ENCODE measurements at places on chromosomes 6 and 20.

DNA sequence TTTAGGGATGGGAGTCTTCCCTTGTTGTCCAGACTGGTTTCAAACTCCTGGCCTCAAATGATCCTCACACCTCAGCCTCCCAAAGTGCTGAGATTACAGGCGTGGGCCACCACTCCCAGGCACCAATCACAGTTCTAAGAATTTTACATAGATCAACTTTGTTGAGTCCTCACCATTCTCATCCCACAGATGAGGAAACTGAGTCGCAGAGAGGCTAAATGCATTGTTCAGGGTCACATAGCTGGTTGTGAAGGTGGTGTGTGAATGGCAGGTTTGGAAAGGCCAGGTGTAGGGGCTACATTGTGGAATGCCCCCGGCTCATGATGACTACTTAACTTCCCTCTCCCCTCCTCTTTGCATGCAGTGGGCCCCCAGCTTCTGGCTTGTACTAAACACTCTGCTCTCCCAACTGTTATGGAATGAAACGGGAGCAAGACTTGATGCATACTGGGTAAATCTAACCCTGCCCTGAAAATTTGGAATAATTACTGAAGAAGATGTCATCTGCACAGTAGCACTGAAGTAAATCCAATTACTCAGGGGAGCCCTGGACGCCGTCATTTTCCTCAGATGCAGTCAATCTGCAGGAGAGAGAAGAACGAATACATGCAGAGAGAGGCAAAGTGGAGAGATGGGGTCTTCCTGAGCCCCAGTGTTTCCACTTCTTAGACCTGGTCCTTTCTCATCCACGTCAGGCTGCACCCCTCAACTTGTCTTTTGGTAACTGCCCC is 102.3 kb upstream of the ZNF217 start:
- no peak for ATAC-seq

GRCh38 chr6:30100585-30101443 is 12.1 kb downstream of the TRIM31 start:
- no peak for ATAC-seq

DNA sequence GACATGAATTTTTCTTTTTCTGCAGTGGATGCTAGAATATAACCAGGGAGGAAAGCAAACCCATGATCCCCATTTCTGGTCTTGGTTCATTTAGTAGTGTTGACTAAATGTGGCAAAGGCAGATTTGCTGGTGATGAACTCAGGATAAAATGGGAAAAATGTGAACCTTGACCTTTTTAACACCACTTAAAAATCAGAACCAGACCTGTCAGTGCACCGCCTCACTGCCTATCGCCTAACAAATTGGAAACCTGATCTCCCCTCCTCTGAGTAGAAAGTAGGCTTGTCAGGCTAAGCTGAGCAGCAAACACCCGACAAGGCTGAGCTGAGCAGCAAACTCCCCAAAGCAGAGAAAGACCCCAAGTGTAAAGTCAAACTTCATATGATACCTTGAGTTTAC is 254.8 kb downstream of the FOXC1 start:
- no peak for ATAC-seq

GRCh38 chr6:165317723-165318122 is 8.3 kb upstream of the C6orf118 start:
- ATAC-seq = no peak

DNA sequence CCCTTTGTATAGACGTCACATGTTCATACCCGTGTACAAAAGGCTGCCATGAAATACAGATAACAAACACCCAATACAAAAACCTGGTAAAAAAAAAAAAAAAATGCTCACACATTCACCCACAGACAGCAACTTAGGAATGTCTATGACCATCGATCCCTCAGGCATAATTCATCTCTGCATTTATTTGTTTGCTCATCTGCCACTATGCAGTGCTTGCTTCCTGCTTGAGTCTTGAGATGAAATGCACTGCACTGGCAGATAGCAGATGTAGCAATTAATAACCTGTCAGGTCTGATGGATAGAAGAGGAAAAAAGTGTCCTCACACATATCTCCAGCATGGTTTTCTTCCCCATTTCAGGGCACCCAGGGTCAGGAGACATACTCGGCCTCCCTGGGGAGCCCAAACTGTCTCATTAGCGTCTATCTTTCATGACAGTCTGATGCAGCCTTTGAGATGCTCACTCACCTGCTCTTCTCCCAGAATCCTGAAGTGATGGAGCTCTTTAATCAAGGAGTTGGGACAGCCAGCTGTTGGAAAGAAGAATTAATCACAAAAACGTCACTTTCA is 295.1 kb upstream of the AGPAT4 start:
- ATAC-seq = no peak

DNA sequence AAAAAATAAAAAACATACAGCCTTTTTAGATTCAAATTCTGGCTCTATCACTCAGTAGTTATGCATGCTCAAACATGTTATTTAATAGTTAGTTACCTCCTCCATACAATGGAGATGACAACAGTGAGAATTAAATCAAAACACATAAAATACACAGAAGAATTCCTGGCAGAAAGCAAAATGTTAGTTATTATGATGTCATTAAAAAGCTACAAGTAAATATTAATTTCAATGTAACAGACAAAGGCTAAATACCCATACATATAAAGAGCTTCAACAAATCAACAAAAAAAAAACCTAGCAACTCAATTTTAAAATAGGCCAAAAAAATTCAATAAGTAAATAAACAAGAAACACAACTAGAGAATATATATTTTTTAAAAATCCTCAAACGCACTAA is 21.4 kb downstream of the PLN start:
- no peak for ATAC-seq

DNA sequence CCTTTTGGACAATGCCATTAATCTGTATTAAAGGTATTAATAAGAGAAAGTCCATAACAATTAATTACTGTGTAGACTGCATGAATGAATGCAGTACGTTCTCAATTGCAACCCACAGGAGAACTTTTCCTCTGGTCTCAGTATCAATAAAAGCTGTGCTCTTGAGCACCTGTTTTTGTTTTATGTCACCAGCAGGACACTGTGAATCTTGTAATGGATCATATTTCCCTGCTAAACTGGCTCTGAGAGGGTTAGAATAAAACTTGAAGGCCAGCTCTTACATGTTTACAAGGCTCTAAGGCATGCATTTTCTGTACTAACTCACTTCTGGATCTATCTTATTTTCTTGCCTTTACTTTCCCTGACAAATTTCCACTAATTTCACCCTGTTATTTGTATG is 214.3 kb upstream of the PLN start:
- no peak for ATAC-seq

GRCh38 chr20:6347916-6348315 is 225.1 kb upstream of the FERMT1 start:
- no peak for ATAC-seq

GRCh38 chr6:137097057-137097456 is 52.3 kb upstream of the IL20RA start:
- ATAC-seq = no peak

GRCh38 chr20:19560881-19561480 is 197.1 kb upstream of the RIN2 start:
- ATAC-seq = no peak

GRCh38 chr6:124330197-124330596 is 526.5 kb downstream of the NKAIN2 start:
- no peak for ATAC-seq

GRCh38 chr20:33589059-33589458 is 73.1 kb upstream of the C20orf144 start:
- no peak for ATAC-seq

DNA sequence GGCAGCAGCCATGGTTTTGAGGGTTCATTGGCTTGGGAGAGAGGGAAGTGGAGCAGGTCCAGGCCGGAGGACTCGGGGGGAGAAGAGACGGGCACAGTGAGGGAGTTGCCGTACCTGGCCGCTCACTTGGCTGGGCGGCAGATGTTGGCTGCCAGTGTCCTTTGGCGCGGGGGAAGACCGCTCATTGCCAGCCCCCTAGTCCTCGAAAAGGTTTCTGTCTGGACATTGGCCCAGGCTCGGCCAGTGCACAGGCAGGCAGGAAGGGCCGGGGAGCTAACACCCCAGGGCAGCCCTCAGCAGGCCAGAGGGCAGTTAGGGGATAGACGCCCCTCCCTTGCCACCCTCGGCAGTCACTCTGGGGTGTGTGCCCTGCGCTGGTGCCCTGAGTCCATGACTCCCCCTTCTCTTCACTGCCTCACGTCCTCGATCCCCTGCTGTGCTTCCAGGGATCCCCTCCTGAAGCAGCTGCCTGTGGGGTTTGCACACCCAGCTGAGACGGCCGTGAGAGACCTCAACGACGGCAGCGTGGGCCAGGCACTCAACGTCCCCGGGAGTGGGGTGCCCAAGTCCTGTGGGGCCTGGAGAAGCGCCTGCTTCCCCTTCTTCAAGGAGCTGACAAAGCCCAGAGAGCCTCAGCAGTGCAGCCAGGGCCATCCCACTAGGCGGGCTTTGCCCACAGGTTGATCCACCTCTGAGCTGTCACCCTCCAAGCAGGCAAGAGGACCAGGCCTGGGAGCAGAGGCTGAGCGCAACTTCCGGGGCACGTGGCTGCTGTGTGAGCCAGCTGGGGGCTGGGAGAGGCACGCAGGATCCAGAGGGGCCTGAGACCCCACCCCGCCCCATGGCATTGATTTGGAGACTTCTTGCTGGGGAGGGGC is 20.4 kb downstream of the RBM38 start:
- no peak for ATAC-seq

GRCh38 chr20:61903575-61904340 is 161.9 kb downstream of the TAF4 start:
- ATAC-seq = no peak

DNA sequence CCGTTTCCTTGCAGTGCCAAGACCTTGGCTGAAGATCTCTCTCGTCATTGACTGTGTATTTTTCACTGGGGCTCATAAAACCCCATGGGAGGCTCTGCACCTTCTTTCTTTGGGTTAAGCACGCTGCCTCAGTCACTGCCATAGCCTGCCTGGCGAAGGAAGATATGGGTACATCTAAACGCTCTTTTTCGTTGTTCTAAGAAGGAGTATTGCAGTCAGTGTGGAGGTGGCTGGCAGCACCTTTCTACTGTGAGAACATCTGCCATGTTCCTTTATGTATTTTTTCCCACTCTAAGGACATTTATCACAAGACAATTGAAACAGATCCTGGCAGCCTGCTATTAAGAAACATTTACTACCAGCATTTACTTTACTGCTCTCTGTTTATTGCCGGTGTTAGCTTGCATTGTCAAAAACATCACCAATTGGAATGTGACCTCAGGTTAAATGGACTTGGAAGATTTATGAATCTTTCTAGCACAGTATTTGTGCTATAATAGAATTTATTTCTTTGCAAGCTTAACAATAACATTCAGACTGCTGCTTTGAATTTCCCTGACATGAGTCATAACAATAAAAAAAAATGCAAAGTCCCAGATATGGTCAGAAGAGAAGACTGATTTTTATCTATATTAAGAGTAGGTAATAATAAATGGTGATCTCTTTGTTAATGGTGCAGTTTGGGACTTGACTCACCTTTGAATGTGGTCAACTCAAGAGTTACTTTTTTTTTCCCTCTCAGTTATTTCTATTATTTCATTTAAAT is 62.2 kb upstream of the CLDN20 start:
- ATAC-seq = no peak

- ATAC-seq = no peak
Measured at GRCh38 chr6:69343851-69344250, 453.0 kb downstream of the LMBRD1 start.

- ATAC-seq = no peak
Measured at GRCh38 chr20:51446656-51447055, 95.9 kb downstream of the NFATC2 start.

- no peak for ATAC-seq
Measured at GRCh38 chr6:148443798-148444560, 101.3 kb downstream of the SASH1 start.

DNA sequence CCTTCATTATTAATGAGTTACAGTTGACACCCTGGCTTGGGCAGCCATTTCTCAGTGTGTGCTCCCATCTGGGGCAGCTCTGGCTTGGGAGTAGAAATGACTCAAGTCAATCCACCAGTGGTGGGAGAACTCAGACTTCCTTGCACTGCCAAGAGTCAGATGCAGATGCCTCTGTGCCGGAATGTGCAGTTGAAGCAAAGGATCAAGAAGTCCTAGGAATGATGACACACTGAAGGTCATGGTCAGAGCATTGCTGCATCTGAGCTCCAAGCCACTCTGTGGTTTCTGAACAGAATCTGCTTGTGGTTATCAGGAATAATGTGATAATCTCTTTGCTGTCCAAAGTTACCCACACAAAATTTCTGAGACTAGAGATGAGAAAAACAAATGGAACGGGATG is 19.5 kb upstream of the PAX1 start:
- no peak for ATAC-seq

DNA sequence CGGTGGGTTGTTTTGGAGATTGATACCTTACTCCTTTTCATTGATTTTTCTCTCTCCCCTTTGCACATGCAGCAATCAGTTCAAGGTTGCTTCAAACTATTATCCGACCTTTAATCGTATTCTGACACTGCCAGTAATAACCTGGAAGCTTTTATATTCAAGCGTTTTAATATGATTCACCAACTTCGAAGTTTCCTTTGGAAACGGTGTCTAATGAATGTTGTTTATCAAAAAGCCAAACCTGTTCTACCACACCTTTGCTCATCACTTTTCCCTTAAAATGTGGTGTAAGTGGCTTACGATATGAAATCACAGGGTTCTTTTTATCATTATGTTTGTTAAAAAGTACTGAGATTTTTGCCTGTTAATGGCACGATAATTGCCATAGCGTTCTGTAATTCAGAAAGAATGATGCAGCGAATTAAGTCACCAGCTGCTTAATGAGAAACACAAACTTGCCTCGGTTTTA is 660 bp downstream of the STXBP5 start:
- no peak for ATAC-seq

GRCh38 chr6:41488433-41489119 is 57.6 kb upstream of the FOXP4 start:
- ATAC-seq = peak; percentile 67

DNA sequence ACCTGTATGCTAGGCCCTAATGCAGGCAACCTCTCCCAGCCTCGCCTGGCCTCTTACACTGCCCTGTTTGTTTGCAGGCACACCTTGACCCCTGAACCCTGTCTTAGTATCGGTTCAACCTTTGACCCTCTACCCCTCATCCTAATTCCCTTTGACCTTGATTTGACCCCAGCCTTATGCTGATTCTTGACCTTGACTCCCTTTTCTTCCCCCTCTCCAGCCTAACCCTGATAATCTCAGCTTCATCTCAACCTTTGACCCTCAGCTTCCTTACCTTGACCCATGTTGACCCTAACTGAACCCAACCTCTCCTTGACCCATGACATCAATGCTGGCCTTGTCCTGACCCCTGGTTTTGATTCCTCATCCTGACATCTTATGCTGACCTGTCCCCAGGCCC is 33.8 kb downstream of the UQCC2 start:
- ATAC-seq = no peak

- no peak for ATAC-seq
Measured at GRCh38 chr6:36075656-36076055, 48.0 kb downstream of the MAPK14 start.

DNA sequence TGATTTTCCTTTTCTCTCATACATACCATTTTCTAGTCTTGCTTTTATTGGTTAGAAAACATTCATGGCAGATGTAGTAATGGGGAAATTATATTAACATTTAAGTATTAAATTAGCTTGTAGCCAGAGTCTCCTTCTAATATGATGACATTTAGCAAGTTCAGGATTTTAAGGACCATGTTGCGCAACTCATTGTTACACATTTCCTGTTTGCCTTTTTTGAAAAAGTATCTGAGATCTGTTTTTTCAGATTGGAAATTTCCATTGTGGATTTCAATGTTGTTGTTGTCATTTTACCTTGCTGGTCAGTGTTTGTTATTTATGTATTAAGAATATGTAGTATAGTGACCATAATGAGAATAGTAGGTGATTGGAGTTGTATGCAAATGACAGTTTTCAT is 38.7 kb downstream of the CDKAL1 start:
- ATAC-seq = no peak
